ENCODE measurements at places on chromosomes 12 and 14. TPM values are rescaled to one million over a fixed set of nuclear protein-coding genes. Genes with fewer than 3 reads are reported as not detected.
A peak's percentile ranks its signal among the peaks of the same experiment; 100 is the strongest.

Gene MAP3K9
- 4.1 TPM for total RNA-seq

Gene RFLNA
- total RNA-seq: 7.8 TPM

- H3K36me3 ChIP-seq: peaks cover 95% of the 10 kb centered on the region
- no peaks in the 10 kb centered on the region for H3K27me3 ChIP-seq
- H3K27ac ChIP-seq: no peak overlapping the region
- no peak overlapping the region for H3K4me3 ChIP-seq
- no peaks in the 10 kb centered on the region for H3K4me1 ChIP-seq
These were observed 17.5 kb downstream of the ANAPC5 start for GRCh38 chr12:121334513-121335343.

Gene RDH12
- not detected for total RNA-seq

DNA sequence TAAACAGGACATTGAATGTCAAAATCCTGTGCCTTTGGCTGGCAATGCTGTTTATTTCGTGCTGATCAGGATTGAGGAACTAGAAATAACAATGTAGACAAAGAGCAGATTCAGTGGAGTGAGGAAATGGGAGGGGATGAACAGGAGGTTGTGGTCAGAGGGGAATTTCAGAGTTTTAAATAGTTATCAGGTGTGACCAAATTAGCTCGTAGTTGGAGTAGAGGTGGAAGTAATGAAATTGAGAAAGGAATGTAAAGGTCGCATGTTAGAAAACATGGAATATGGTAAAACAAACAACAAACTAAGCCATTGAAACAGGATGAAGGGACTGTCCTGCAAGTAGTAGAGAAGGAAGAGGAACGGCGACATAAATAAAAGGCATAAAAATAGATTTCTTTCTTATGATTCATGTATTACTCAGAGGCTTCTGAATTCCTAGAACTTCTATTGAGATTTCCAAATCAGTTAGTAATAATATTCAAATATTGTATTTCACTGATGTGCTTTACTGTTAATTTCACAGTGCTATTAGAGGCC lies 9.5 kb upstream of the SAV1 start:
- no peak for DNase-seq
- H3K4me1 ChIP-seq: no peaks in the 10 kb centered on the region

DNA sequence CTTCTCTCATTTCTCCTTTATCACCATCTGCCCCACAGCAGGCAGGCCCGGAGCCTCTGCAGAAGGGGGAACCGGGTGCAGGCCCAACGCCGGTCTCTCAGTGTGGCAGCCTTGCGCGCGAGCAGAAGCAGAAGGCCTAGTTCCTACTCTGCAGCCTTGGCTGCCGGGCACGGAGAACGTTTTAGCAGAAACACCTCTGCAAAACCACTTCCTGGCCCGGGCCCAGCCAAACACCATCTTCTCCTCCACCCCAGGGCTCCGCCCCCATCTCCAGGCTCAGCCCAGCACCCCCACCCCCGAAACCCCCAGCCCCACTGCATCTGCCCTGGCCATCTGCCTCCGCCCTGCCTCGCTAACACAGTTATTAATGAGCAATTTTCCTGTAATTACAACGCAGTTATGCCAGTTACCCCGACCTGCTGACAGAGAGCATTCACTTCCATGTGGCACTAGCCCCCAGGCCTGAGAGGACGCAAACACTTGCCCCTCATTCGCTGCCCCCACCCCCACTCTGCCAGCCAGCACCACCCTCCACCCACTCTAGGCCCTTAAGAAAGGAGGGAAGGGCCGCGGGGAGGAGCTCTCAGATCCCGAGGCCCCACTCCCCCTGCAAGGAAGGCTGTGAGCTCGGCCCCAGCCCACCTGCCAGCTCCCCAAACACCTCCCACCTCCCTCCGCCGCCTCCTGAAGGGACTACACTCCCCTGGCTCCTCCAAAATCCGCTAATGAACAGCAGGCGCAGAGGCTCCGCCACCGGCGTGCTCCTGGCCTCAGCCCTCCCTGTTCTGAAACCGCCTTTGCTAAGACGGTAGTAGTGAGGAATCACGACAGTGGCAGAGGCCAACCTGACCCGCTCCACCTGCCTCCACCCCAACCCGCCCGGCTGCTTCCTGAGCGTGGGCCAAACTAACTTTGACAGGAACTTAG lies 44.7 kb upstream of the FBRSL1 start:
- H3K36me3 ChIP-seq: no peaks in the 10 kb centered on the region
- H3K4me3 ChIP-seq: no peak overlapping the region
- H3K27ac ChIP-seq: no peak overlapping the region
- no peaks in the 10 kb centered on the region for H3K4me1 ChIP-seq
- no peaks in the 10 kb centered on the region for H3K27me3 ChIP-seq

Gene TPPP2
- total RNA-seq: 3.2 TPM

- H3K36me3 ChIP-seq: no peaks in the 10 kb centered on the region
- peaks cover 17% of the 10 kb centered on the region for H3K4me1 ChIP-seq
- H3K27me3 ChIP-seq: no peaks in the 10 kb centered on the region
- no peak for DNase-seq
- H3K27ac ChIP-seq: no peak overlapping the region
- H3K4me3 ChIP-seq: no peak overlapping the region
These were observed 29.8 kb upstream of the CAPRIN2 start for GRCh38 chr12:30784508-30784907.

GRCh38 chr12:65817866-65818265 lies 6.4 kb upstream of the HMGA2 start:
- peaks cover 4% of the 10 kb centered on the region for H3K4me1 ChIP-seq
- no peaks in the 10 kb centered on the region for H3K36me3 ChIP-seq
- DNase-seq: no peak
- no peak overlapping the region for H3K4me3 ChIP-seq
- no peak overlapping the region for H3K27ac ChIP-seq
- peaks cover 6% of the 10 kb centered on the region for H3K27me3 ChIP-seq

- no peak for DNase-seq
- no peak overlapping the region for H3K4me3 ChIP-seq
- no peaks in the 10 kb centered on the region for H3K27me3 ChIP-seq
- no peaks in the 10 kb centered on the region for H3K4me1 ChIP-seq
- H3K27ac ChIP-seq: no peak overlapping the region
- H3K36me3 ChIP-seq: no peaks in the 10 kb centered on the region
These were observed 58.8 kb upstream of the FLRT2 start for GRCh38 chr14:85471156-85471555.

DNA sequence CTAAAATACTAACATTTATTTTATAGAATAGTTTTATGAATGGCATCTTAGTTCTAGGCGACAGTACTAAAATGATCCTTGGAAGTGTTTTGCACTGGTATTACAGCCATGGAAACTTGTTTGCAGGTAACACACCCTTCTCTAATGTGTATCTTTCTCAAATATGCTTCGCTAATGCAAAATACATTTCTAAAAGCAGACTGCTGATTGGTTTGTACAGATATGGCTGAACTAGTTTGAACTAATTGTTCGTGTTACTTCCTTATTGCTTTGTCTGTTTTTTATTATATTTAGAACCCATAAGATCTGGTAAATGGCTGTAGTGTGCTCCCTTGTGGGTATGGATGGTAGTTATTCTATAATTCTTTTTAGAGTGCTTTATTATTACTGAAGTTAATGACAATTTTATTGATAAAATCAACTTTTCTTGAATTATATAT lies 53.0 kb downstream of the ATF7IP start:
- H3K27ac ChIP-seq: peak overlapping the region; percentile 33
- H3K4me1 ChIP-seq: peaks cover 26% of the 10 kb centered on the region
- DNase-seq: no peak
- no peaks in the 10 kb centered on the region for H3K36me3 ChIP-seq

Gene C3AR1
- 4.2 TPM for total RNA-seq

DNA sequence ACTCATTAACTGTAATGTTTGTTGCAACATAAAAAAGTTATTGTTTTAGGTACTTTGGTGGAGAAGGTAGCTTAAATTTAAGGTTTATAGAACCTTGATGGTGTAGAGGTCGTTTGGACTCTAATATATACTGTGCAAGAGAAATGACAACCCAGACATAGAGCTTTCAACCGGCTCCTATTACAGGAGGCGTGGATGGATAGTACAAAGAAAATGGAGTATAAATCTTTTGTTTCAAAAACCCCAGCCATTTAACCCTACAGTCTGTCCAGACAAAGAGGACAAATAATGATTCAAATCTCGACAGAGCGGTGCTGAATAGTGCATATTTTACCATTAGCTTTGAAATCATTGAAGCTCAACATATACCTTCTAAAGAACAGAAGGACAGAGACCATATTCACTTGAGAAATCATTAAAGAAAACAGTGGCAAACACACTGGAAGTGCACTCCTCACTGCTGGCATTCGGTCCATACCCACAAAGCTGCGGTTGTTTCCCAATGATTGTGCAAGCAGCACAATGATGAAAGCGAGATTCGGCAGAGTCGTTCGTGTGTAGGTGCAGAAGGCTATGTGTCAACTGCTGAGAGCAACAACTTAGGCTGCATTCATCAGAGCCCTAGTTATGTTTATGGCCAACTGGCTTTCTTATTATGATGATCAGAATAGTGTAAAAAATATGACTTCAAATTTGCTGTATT lies 688.6 kb downstream of the NOVA1 start:
- H3K27me3 ChIP-seq: no peaks in the 10 kb centered on the region
- no peak overlapping the region for H3K4me3 ChIP-seq
- no peak overlapping the region for H3K27ac ChIP-seq
- H3K4me1 ChIP-seq: no peaks in the 10 kb centered on the region
- no peaks in the 10 kb centered on the region for H3K36me3 ChIP-seq
- DNase-seq: no peak

DNA sequence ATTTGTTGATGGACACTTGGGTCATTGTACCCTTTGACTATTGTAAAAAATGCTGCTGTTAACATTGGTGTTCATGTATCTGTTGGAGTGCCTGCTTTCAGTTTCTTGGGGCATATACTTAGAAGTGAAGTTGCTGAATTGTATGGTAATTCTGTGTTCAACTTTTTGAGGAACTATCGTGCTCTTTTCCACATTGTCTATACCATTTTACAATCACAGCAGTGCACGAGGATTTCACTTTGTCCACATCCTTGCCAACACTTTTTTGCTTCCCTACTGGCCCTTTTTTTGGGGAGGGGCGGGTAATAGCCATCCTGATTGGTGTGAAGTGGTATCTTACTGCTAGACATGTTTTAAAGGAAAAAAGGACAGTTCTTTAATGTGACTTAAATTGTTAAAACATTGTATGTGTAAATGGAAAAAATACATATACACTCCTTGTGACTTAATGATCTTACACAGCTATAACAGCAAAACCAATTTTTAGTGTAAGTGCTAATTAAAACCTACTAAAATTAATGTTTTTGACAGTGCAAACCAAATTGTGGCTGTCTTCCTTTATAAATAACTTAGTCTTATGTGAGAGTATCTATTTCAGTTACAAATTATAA lies 52.7 kb downstream of the WNK1 start:
- no peaks in the 10 kb centered on the region for H3K36me3 ChIP-seq
- no peaks in the 10 kb centered on the region for H3K27me3 ChIP-seq
- H3K4me3 ChIP-seq: no peak overlapping the region
- no peak overlapping the region for H3K27ac ChIP-seq
- no peak for DNase-seq

- H3K27ac ChIP-seq: no peak overlapping the region
- no peaks in the 10 kb centered on the region for H3K36me3 ChIP-seq
- H3K4me1 ChIP-seq: peaks cover 4% of the 10 kb centered on the region
- no peak overlapping the region for H3K4me3 ChIP-seq
These were observed 53.8 kb downstream of the VWF start for GRCh38 chr12:6070472-6071257.

Gene SP7
- total RNA-seq: not detected

Gene AICDA
- total RNA-seq: not detected

DNA sequence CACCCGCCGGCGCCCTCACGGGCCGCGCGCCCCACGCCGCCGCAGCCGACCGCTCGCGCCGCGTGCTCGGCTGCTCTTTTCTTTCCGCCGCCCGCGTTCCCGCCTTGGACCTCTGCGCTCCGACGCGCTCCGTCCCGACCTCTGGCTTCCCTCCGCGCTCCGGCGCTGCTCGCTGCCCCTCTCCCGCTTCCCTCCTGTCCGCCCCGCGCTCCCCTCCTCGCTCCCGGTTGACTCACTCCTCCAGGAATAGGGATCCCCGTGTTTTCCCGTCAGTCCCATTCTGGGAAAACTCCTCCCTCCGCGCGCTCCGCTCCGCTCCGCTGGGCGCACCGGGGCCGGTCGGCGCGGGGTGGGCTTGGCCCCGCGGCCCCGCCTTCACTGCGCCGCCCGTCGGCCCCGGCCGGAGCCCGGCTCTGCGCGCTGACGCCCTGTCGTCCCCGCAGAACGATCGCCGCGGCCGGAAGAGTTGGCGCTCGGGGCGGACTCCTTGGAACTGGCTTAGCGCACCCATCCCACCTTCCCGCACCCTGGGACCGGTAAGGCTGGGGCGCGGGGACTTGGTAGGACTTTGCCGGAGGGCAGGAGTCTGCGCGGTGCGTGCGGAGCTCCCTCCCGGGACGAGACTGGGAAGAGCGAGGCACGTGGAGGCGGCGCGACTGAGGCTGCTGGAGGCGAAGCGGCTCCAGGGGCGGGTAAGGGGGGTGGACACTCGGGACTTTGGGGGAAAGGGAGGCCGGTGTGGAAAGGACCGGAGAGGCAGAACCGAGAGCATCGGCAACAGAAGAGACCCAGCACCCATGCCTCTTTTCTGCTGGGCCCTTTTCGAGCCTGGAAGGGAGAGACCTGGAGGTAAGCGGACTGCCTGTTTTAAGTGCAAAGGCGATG lies 550 bp downstream of the TEAD4 start:
- peak; percentile 80 for DNase-seq
- peaks cover 6% of the 10 kb centered on the region for H3K36me3 ChIP-seq
- H3K4me3 ChIP-seq: peak overlapping the region; percentile 76
